Prostate gland (tissue), 2 donors: ENCODE measurements at places on chromosomes 5 and 9.

- DNase-seq, result no peak
These were observed 395.2 kb upstream of the KIF2A start for GRCh38 chr5:61910771-61911170.

GRCh38 chr5:117144086-117144485, 569.5 kb upstream of the SEMA6A start:
- no peak for DNase-seq

- DNase-seq, result no peak
These were observed 2.5 kb upstream of the ZMYND19 start for GRCh38 chr9:137592767-137593166.

- no peak for DNase-seq
These were observed 223.1 kb upstream of the PAPPA start for GRCh38 chr9:115930472-115930871.

DNA sequence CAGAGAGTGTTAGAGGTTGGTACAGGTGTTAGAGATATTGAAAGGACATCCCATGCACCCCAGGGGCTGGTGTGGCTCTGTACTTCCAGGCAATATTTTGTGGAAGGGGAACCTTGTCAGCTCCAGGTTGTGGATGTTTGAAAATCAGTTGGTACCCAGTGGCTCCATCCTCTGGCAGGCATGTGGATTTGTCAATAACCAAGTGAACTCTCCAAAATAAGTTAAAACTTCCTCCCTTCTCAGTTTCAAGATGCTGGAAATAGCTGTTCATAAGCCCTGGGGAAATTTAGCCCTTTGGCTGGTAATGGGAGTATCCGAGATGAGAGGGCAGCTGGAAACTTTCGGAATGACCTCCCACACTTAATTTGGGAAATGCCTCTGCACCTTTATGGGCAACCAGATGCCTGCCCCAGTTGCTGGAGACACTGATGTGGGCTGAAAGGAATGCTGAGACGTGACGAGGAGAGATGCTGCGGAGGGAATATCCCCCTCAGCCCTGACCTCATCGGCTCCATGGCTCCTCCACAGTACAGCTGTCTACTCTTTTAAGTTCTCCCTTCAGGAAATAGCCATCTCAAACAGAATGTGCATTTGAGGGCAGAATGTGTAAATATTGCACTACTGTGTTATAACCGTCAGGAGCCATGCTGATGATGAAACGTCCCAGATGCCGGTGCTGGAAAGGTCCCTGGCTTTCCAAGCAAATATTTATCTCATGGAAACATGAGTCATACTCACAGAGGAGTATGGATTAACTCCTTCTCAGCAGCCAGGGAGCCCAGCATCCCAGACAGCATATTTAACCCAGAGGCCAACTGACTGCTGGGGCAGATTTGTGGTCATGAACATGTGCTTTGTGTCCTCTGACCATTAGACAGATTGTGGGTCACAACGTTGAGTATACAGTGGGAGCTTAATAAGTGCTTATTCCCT, 29.5 kb downstream of the TGFBI start:
- DNase-seq, result no peak

GRCh38 chr9:114373960-114374730, 13.6 kb downstream of the AKNA start:
- DNase-seq, result no peak

GRCh38 chr9:36946653-36947052, 87.4 kb downstream of the PAX5 start:
- no peak for DNase-seq

- DNase-seq, result no peak
These were observed 2073.7 kb upstream of the ACO1 start for GRCh38 chr9:30310711-30311110.

DNA sequence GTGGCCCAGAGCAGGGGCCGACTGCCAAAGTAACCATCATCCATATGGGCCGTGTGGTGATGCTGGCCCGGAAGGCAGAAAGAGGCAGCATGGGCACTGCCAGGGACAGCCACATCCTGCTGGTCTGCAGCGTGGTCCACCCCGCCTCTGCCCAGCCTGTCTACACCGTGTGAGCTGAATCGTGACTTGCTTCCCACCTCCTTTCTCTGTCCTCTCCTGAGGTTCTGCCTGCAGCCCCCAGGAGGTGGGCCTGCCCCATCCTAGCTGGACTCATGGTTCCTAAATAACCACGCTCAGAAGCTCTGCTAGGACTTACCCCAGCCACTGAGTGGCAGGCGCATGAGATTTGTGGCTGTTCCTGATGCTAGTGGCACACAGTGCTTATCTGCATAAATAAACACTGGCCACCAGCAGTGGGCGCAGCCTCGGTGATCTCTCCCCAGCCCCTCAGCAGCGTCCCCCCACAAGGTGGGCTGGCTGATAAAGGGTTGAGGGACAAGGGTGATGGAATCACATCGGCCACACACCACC, 22.6 kb upstream of the SUSD3 start:
- no peak for DNase-seq

DNA sequence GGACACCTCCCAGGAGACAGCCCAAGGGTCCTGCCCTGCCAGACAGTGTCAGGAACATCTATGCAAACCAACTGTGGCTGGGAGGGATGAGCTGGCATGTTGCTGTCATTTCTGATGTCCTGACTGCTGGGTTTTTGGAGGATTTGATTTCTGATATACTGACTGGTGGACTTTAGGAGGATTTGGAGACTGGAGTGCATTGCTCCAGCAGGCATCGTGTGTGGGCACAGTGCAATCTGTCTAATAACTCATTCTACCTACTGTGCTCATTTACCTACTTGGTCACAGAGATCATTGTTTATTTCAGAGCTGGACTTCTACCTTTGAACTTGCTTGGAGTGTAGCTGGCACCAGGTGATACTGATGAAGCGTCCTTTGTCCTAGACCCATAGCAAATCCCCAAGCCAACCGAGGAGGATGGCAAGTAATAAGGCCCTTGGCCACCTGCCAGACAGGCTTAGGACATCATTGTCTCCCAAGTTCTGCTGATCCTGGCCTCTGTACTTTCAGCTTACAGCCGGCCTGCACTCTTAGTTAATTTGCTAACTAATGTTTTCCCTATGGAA, 124.3 kb upstream of the ICE1 start:
- no peak for DNase-seq

DNA sequence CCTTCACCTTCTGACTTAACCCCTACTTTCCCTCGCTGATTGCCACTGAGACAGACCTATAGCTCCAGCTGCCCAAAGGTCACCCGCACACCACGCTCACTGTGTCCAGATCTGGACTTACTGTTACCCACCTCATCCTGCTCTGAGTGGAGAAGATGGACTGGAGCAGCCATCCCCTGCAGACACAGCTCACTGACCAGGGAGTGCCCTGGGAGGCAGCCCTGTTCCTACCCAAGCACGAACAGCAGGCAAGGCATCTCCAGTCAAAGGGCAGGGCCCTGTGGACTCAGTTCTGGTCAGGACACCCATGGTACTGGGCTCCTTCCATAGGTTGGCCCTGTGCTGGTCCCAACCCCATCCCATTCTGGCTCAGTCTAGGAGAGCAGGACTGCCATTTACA, 9.5 kb upstream of the BARX1 start:
- DNase-seq, result no peak

DNA sequence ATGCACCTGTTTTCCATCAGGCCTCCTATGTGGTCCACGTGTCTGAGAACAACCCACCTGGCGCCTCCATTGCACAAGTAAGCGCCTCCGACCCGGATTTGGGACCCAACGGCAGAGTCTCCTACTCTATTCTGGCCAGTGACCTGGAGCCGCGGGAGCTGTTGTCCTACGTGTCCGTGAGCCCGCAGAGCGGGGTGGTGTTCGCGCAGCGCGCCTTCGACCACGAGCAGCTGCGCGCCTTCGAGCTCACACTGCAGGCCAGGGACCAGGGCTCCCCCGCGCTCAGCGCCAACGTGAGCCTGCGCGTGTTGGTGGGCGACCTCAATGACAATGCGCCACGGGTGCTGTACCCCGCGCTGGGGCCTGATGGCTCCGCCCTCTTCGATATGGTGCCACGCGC, 1.7 kb downstream of the PCDHGB1 start:
- DNase-seq, result no peak

DNA sequence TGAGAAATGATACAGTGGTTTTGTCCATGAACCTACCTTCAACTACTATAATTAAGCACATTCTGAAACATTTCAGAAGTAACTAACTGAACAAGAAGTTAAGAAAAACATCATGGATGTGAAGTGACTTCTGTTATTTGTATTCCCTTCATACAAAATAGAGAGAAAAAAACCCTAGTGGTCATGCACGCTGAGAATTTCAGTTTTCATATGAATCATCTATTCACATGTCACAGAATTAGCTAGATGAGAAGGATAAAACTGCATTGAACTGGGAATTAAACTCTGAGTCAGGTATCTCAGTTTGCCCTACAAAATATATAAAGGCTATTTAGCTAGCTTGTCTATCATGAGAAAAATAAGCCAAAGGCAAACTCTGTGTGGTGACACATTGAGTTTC, 451.8 kb upstream of the FTMT start:
- no peak for DNase-seq

DNA sequence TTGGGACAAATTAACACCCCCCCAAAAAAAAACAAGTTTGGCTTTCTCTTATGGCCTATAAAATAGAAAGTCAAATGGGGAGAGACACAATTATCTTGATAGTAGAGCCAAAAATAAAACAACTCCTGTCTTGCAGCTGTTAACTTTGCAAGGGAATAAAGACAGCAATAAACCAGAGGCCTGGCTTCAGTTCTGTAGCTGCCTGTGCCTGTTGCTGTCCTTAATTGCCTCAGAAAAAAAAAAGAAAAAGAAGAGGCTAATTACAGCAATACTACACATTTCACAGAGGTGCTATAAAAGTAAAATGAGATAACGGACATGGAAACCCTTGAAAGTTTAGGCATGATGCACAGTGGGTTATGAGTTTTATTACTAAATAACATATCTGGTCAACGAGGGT, 170.7 kb upstream of the IRX1 start:
- DNase-seq, result no peak

DNA sequence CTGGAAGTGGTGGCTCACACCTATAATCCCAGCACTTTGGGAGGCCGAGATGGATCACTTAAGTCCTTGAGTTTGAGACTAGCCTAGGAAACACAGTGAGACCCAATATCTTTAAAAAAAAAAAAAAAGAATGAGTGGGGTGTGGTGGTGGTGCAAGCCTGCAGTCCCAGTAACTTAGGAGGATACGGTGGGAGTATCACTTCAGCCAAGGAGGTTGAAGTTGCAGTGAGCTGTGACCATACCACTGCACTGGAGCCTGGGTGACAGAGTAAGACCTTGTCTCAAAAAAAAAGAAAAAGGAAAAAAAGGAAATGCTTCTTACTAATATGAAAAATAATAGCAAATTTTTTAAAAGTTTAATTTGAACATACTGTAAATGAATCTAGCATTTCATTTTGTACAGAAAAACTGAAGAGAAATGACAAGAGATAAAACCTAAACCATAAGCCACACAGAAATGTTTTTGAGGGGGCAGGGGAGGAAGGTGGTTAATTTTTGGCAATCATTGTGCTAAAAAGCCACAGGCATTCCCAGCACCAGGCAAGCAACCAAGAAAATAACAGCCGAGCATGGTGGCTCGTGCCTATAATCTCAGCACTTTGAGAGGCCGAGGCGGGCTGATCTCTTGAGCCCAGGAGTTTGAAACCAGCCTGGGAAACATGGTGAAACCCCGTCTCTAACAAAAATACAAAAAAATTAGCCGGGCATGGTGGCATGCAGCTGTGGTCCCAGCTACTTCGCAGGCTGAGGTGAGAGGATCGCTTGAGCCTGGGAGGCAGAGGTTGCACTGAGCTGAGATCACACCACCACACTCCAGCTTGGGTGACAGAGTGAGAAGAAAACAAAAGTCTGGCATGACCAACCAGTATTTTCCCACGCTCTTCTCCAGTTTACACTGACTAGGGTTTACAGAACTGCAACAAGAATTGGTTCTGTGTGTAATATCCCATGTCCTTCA, 114.5 kb upstream of the NR5A1 start:
- DNase-seq, result no peak
